ENCODE measurements at places on chromosomes 13 and 19.

DNA sequence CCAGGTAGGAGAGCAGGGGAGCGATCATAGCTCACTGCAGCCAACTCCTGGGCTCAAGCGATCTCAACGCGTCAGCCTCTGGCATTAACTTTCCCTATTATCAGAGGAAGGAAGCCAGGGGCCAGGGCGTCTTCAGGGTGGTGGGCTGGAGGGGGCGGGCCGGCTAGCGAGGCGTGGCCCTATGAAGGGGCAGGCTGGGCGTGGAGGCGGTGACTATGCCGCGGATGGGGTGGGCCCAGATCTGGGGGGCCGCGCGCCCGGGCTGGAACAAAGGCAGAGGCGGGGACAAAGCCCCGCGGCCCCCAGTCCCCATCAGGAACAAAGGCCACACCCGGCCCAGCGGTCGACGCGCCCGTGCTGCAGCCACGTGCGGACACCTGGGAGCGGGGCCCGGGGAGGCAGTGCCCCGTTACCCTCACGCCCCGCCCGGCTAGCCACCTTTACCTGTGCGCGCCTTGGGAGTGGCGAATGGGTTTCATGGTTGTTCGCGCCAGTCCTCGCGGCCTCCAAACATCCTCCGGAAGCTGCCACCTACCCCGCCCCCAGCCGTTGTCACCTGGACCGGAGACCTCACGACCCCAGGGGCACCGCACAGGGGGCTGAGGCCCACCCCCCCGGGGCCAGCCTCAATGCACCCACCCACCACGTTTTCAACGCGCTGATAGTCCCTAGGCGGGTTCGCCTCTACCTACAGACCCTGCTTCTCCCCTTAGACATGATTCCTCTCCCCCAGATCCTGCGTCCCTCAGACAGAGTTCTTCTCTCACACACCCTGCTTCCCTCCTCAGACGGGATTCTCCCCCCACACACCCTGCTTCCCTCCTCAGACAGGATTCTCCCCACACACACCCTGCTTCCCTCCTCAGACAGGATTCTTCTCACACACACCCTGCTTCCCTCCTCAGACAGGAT lies 5.4 kb upstream of the TRIM28 start:
- no peak for DNase-seq

- no peak for DNase-seq
Measured at GRCh38 chr13:76600081-76600480, 286.1 kb downstream of the KCTD12 start.

- no peak for DNase-seq
Measured at GRCh38 chr13:42354241-42355091, 82.5 kb downstream of the AKAP11 start.

DNA sequence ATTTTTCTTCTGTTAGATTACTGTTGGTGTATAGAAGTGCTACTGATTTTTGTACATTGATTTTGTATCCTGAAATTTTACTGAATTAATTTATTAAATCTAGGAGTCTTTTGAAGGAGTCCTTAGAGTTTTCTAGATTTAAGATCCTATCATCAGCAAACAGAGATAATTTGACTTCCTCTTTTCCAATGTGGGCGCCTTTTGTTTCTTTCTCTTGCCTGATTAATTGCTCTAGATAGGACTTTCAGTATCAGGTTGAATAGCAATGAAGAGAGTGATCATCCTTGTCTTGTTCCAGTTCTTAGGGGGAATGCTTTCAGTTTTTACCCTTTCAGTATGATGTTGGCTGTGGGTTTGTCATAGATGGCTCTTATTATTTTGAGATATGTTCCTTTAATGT lies 5.6 kb upstream of the CD33 start:
- no peak for DNase-seq

GRCh38 chr13:104057861-104058260 lies 991.6 kb upstream of the SLC10A2 start:
- DNase-seq, result no peak

DNA sequence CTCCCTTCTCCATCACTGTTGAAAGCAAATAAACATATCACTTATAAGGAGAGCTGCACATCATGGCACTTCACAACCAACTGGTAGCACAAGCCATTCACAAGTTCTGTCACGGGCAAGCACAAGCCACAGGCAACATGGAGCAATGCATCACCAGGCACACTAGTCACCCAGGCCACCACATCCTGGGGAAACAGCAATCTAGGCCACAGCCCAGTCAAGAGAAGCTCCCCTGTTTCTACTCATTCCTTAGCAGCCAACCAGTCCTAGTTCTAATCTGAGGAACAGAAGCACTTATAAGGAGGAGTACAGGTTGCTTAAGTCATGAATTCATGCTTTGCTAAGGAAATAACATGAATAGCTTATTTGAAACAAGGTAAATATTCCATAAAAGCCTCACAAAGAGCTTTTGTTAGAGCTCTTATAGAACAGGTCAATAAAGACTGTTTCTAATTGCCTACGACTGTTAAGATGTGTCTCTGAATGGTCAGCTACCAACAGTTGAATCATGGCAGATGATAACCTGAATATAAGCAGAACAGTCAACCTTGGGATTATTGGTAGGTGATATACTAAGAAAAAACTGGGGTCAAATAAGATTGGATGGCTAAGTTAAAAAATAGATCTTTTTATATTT lies 169.0 kb downstream of the TBC1D4 start:
- no peak for DNase-seq

DNA sequence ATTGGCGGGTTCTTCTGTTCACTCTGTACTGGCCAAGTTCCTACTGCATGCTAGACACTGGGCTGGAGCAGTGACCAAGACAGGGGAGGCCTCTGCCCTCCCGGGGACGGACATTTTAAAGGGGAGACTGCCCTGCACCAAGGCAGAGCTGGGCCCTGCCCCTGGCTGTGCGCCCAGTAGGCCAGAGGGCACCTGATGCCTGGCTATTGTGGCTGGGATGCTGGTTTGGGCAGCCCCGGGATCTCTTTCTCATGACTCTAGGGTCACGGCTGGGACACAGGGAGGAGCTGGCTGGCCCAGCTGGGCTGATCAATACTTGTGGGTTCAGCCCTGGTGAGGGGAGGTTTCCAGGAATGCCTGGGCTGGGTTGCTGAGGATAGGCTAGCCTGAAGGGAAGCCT lies 17.7 kb downstream of the LIPE start:
- DNase-seq, result no peak

DNA sequence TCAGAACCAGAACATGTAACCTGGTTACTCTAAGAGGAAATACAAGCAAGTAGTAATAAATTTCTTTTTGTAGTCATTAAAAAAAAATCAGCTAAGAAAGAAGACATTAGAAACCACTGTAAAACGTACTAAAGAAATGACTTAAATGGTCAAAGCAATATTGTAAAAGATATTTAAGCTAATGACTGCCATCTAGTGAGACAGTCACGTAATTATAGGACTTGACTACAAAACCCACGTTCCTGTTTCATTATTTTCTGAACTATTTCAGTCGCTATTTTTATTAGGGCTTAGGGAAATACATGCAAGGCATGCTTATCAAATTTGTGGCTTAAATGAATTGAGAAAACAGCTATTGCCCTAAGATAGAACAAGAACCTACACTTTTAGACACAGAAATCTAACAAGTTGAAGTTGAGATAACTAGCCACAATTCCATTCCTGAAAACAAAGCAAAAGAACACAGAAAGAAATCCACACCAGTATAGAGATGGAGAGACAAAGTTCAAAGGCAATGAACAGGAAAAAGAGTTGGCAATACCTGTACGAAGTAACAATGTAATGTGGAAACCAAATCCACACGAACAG lies 17.9 kb downstream of the ALG5 start:
- no peak for DNase-seq

DNA sequence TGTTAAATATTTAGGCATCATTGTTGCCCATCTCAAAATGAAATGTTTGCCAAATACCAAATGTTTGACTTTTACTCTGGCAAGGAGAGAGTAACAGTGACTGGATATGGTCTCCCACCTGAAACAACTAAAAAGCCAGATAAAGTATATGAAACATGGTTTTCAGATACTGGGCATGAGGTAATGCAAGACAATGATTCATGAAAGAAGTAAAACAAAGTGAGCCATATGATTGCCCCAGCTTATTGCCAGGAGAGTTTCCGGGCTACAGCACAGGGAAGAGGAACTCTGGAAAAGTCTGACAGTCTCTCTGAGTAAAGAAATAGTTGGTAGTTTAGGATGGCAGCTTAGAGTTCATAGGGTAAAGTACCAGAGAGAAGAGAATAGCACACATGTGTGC lies 354.6 kb downstream of the DNAJC15 start:
- DNase-seq, result no peak

DNA sequence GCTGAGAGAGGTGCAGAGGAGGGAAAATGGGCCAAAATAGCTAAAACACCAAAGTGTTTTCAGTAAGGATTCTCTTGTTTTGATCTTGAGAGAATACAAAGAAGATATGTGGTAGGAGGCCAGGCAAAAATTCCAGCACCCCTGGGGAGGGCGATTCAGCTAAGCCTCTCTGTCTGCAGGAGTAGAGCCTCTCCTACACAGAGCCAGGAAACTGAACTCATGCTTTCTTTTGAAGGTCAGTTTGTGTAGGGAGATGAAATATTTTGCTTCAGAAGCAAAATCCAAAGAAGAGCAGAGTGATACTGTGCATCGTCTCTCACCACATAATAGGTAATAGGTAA lies 565.0 kb downstream of the FGF9 start:
- no peak for DNase-seq

DNA sequence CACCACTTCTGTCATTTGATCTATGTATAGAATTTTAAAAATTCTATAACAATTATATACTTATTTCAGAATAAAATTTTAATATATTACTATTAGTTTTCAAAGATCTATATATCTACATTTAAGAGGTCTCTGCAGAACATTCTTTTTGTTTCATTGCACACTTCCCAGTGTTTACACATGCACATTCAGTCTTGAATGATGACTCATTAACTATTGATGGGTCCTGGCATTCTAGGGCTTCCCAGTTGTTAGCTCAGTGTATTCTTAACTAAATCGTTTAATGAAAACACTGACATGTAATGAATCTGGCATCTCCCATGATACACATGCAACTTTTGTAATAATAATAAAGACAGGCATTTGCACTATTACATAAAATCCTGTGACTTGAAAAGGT lies 324.6 kb downstream of the KLF12 start:
- no peak for DNase-seq

DNA sequence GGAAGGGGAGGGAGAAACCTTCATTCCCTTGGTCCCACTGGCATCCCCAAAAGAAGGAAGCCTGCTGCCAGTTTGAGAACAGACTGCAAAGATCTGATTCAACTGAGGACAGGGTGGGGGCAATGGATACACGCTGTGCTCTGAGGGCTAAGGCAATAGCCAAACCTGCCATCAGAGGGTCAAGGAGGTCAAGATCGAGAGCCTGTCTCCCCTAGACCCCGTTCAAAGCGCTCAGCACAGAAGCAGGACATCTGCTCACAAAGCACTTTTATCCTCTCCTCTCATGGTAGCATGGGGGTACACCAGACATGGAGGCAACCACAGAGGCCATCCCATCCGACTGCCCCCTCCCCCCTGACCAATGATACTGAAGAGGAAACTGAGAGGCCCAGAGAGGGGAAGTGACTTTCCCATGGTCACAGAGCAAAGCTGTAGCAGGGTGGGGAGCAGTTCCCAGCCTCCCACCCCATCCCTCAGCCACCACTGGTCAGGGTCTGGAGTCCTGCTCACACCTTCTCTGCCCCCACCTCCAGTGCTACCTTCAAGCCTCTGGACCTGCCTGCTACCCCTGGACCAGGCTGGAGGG lies 11.1 kb downstream of the POU2F2 start:
- DNase-seq, result no peak

DNA sequence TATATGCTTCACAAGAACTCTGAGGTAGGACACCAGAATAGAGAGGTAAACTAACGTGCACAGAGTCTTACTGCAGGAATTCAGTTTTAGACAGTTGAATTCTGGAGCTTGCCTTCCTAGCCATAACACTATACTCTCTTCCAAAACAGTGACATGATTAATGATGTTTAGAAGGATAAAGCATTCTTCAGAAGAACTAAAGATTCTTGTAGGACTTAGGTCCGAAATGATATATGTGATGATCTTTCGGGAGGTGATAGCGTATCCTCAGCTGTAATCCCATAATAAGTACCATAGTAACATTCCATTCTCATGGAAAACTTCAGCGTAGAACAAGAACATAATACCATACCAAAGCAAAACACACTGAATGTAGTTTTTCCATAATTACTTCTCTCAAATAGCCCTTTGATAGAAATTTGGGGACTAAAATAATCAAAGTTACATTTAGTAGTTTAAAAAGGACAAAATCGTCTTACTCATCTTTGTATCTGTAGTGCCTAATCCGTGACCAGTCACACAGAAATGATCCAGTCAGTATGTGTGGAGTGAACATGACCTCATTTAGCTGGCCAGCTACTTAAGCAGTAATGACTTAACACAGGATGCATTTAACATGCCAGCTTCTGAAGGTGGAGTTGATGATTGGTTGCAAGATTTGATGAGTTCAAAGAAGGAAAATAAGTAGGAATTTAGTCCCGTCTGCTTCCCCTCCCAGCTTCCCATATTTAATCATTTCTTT lies 38.4 kb downstream of the PIBF1 start:
- no peak for DNase-seq

DNA sequence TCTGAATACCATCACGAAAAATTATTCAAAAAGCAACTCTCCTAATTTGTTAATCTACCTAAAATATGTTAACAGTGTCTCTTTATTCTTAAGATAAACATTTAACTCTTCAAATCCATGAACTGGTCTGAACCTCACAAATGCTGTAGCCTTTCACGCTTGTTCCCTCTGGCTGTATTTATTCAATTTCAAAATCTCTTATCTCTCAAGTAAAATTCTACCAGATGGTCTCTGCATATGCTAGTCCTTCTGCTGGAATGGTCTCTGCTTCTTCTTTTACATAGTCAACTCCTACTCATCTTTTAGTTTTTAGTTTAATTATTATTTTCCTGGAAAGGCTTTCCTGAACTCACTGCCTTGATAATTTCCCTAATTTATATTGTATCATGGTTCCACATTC lies 232.9 kb upstream of the PCDH20 start:
- DNase-seq, result no peak

DNA sequence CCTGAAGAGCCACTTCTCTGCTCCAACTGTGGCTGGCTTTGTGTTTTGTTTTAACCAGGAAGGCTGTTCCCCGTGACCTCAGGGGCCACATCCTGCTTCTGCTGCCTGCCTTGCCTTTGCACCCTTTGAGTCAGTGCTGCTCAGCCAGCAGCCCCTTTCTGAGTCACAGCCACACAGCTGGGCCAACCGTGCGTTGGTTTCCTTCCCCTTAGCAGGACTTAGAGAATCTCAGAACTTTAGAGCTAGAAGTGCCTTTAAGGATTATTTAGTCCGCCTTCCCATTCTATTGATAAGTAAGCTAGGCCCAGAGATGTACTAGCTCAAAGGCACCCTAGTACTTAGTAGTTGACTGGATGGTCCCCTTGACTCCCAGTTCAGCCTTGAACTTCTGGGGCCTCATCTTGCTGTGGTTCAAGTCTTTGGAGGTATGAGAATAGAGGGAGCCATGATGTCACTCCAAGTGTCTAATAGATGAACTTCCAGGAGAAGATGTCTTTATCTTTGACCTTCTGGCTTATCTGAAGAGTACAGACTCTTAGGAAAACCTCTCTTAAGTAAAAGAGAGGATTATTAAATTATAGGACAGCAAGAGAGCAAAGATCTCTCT lies 8.0 kb downstream of the RGCC start:
- peak; percentile 64 for DNase-seq

Data from stimulated activated CD8-positive, alpha-beta memory T cell treated with anti-CD3 and anti-CD28 coated beads, Interleukin-7, amount 100 ng/mL, for 1 hour (primary cell).